ENCODE measurements at places on chromosomes 2 and 18.

DNA sequence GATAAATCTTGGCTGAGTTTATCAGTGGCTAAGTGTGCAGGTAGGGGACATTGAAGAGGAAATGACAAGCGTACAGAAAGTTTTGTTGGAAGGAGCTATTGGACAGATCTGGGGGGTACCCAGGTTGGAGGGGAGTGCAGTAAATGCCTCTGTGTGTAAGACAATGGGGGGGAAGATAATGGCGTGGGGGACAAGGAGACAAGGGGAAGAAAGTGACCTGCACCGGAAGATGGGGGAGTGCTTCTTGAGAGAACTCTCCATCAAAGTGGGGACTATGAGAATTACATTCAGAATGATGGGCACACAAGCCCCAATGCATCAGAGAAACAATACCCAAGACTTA, 190.0 kb downstream of the ALPK2 start:
- DNase-seq, result no peak

GRCh38 chr18:23690505-23691068, 1.3 kb downstream of the LAMA3 start:
- DNase-seq, result no peak

DNA sequence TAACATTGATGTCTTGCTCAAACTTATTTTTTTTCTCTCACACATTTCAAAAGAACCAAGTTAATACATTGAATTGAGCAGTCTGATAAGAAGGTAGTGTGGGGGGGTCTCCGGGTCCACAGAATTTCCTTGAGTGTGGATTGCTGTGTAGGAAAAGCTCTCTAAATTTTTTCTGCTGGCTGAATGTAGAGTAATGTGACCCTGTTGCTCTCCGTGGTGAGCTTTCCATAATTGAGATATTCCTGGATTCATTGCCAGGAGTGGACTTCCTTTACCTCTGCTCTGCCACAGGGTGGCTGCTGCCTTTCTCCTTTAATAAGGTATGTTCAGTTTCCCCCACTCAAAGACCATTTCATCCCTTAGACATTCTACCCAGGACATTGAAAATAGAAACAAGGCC, 50.9 kb downstream of the PKP4 start:
- no peak for DNase-seq

- DNase-seq, result no peak
Measured at GRCh38 chr2:12970861-12971260, 254.1 kb downstream of the TRIB2 start.

DNA sequence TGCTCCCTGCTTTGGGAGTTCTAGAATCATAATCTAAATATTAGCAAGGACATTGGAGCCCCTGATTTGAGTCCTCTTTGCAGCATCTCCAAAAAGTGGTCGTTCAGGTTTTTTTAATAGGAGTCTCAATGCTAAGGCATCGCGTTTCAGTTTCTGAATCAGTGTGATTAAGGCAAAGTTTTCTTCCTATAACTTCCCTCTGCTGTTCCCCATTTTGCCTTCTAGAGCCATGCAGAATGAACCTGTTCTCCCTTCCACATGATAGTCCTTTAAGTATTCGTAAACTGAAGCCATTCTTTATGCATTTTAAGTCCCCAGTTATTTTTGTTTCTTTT, 159.5 kb downstream of the PTGR3 start:
- no peak for DNase-seq

GRCh38 chr2:160741815-160742214, 248.2 kb upstream of the RBMS1 start:
- no peak for DNase-seq

GRCh38 chr2:104871649-104871971, 17.7 kb downstream of the POU3F3 start:
- DNase-seq, result no peak

- DNase-seq, result no peak
Measured at GRCh38 chr2:231613331-231613662, 20.6 kb downstream of the TEX44 start.

- no peak for DNase-seq
Measured at GRCh38 chr2:111091811-111092211, 28.9 kb upstream of the BCL2L11 start.

- DNase-seq, result no peak
Measured at GRCh38 chr2:23557455-23557854, 172.5 kb downstream of the KLHL29 start.

Data from CD4-positive, alpha-beta T cell treated with Interleukin-6 at 100 ng/mL for 8 hours (primary cell).